ENCODE measurements at places on chromosomes 16 and 17.

- DNase-seq, result peak; percentile 48
These were observed 1.4 kb downstream of the NOTUM start for GRCh38 chr17:81959362-81960129.

DNA sequence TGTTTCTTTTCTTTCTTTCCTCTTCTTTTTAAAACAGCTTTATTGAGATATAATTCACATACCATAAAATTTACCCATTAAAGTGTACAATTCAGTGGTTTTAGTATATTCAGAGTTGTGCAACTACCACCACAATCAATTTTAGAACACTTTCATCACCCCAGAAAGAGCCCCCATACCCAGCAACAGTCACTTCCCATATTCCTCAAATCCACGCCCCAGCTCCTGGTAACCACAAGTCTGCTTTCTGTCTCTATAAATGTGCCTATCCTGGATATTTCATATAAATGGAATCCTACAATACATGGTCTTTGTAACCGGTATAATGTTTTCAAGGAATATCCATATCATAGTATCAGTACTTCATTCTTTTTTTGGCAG is 19.4 kb downstream of the RARA start:
- DNase-seq, result no peak

DNA sequence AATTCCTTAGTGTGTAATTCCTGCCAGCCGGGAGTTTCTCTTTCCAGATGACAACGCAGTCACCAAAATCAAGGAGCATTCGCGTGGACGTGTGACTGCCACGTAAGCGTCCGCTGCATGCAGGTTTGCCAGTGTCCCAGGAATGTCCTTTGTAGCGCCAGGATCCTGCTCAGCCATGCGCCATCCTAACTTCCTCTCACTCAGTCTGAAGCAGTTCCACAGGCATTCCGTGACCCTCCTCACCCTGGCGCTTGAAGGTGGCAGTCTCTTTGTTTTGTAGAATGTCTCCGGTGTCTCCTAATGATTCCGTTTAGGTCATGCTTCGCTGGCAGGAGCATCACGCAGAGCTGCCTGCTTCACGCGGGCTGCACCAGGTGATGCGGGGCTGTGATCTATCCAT is 88.6 kb downstream of the RPTOR start:
- no peak for DNase-seq

GRCh38 chr17:29155966-29156338 is 24.2 kb downstream of the MYO18A start:
- peak; percentile 96 for DNase-seq

- peak; percentile 66 for DNase-seq
These were observed 9.1 kb downstream of the FOXK2 start for GRCh38 chr17:82528484-82529265.

All from EH (cell line).